Retina (tissue), 1 donor: ENCODE measurements at places on chromosomes 7 and 10.
A peak's percentile ranks its signal among the peaks of the same experiment; 100 is the strongest.

DNA sequence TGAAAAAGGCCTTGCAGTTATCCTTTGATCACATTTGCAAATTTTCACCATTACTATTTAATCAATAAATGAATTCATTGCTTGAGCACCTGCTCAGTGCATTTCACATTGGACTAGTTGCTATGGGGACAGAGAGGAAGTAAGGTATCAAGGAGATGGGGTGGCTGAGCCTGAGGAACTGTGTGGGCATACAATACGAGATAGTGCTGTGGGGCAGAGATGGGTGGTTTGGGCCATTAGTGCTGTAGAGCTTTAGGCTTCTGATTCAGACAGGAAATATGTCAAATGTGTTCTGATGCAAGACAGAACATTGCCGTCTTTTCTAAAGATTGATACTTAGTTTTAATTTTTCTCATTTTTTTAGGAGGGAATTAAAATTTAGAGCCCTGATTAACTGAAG lies 13.2 kb downstream of the ITGB8 start:
- DNase-seq, result peak; percentile 69

DNA sequence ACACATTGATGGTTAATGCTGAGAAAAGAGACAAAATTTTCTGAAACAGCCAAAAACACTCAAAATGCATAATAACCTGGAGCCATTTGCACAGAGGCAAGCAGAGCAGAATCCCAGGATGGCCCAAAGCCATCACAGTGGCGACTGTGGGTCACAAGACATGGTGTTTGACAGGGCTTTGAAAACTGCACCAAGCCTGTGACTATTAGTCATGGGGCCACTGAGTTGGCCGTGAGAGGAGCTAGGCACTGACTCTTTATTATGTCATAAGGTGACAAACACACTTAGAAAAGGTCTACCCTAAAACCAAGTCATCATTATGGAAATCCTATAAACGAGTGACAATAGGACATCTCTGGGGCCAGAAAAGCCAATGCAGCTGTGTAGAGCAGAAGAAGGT lies 23.9 kb downstream of the DRGX start:
- DNase-seq, result no peak

DNA sequence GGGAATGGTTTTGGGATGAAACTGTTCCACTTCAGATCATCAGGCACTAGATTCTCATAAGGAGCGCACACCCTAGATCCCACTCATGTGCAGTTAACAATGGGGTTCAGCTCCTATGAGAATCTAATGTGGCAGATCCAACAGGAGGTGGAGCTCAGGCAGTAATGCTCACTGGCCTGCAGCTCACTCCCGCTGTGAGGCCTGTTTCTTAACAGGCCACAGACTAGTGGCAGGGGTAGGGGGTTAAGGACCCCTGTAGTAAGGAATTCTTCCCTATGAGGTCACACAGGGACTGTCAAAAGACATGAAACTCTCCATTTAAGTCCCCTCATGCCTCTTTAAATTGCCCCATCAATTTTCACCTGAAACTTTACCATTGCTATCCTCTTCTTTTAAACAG lies 8.0 kb downstream of the HGF start:
- no peak for DNase-seq

DNA sequence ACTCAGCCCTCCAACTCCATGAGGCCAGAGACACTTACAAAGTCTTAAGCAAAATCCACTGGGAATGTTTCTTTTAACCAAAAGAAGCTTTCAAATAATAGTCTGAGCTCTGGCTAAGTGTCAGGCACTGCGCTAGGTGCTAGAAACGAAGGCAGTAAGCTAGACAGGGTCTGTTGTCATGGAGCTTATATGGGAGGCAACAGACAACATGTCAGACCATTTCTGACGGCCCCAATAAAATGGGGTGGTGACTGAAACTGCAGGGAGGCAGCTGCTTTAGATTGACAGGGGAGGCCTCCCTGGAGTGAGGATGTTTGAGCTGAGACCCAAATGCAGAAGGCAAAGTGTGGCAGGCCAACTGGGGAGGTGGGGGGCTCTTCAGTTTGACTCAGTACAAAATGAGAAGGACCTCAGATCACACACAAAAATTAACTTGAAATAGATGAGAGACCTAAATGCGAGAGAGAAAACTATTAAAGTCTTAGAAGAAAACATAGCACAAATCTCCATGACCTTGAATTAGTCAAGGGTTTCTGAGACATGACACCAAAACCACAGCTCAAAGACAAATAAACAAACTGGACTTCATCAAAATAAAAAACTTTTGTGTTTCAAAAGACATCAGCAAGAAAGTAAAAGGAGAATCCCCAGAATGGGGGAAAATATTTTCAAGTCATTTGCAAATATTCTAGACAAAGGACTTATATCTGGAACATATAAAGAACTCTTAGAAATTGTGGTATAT lies 40.6 kb downstream of the SH3PXD2A start:
- no peak for DNase-seq

DNA sequence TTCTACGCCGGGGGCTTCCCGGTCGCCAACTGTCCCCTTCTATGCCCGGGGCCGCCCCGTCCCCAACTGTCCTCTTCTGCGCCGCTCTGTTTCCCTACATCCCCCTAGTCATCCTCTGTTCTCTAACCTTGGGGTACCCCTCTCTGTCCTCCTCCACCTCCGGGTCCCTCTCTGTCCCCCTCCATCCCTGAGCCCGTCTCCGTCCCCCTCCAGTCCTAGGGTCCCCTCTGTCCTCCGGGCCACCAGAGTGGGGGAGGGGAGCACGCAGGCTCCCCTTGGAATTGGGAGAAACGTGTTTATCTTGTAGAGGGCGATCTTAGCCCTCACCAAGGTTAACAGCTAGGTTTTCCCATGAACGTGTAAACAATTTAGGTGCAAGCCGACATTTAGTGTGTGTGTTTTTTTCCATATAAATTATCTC lies 852 bp upstream of the KLF6 start:
- DNase-seq, result peak; percentile 75

DNA sequence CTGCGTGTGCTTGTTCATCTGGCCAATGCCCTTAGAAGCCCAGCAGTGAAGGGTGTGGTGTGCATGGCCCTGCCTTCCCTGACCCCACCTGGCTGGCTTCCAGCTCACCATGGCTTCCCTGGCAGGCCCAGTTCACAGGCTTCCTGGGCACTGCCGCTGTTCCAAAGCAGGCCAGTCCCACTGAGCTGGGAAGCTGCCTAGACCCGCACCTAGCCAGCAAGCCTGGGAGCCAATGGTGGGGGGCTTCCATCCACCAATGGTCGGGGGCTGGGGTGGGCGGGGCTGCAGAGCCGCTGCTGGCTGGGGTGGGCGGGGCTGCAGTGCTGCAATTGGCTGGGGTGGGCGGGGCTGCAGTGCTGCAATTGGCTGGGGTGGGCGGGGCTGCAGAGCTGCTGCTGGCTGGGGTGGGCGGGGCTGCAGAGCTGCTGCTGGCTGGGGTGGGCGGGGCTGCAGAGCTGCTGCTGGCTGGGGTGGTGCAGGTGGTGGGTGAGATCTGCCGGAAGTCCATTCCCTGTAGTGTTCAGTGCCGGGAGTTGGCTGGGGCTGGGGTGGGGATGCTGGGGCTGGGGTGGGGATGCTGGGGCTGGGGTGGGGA lies 12.4 kb downstream of the CALY start:
- peak; percentile 50 for DNase-seq

DNA sequence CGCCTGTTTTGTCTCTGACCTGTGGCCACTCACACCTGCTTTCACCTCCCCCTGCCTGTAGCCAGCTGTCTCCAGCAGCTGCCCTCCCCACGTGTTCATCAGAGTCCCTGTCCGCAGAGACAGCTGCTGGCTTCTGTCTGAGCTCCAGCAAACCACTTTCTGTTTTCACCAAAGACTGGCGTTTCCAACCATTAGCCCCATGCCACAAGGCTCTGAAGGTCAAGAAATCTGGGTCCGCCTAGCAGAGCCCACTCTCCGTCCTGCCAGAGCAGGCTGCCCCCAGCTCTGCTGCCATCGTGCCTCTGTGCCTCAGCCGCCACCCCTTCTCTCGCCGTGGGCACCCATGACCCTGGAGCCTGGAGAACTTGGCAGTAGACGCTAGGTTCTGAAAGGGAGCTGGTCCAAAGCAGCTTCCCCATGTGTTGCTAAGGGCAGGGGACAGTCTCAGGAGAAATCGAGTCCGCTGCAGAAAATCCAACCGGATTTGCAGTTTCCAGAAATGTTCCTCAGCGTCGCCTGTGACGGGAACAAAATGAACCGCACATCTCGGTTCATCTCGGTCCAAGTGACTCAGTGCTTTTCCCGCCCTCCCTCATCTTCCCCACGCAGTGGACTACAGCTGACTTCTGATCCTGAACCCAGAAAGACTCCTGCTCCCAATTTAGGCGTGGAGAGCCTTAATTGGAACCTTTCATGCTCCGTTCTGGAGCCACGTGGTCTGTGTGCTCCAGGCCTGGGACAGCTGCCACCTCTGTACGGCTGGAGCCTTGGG lies 28.0 kb downstream of the TMEM120A start:
- no peak for DNase-seq

- DNase-seq, result no peak
These were observed 543.6 kb downstream of the SDK1 start for GRCh38 chr7:3844540-3845151.

GRCh38 chr10:74738542-74738941 lies 87.9 kb upstream of the KAT6B start:
- DNase-seq, result no peak

DNA sequence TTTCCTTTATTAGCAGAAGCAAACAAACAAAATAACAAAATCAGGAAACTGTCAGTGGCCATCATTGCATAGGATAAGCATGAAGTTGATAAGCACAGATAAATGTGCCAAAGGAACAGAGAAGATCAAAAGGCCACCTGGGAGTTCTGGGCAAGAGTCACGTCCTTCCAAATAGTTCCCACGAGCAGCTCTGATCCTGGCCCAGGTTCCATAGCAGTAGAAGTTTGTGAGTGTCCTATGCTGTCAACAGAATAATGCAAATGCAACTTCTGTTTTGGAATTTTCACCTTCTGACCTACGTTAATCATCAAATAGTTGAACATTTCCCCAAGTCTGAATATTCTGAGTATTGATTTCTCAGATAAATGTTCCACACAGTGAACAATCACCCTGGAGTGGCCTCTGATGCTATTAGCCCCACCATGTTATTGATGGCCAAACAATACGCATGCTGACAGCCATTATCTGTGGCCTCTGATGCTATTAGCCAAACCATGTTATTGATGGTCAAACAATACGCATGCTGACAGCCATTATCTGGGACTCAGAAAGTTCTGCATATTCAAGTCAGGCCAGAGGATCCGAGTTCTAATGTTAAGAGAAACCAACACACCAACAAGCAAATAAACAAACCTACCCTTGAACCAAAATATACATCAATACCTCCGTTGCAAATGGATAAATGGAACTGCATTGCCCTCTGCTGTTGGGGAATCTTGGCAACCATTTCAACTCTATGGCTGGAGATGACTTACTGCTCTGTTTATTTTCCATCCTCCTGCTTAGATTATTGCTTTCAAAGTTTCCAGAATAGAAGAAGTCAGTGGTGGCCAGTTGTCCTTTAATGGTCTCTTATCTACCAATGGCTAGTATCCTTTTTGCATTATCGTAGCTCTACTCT lies 63.3 kb downstream of the MRC1 start:
- DNase-seq, result no peak

DNA sequence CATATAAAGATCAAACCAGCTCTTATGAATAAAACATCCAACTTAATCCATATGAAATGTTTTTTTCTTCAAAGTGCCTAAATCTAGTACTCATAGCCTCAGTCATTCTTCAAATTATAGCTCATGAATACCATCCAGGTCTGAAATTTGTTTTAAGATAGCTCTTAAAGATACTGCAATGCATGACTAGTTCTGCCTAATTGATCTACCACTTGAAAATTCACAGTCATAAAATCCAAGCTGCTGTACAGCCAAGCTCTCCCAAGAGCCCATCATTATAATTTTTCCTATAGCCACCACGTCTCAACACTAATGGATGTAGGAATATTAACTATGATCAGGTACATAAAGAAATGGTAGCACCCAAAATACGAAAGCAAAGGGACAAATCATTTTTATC lies 87.9 kb upstream of the RNF148 start:
- DNase-seq, result no peak

GRCh38 chr10:35276889-35277288 lies 59.4 kb upstream of the CCNY start:
- no peak for DNase-seq

DNA sequence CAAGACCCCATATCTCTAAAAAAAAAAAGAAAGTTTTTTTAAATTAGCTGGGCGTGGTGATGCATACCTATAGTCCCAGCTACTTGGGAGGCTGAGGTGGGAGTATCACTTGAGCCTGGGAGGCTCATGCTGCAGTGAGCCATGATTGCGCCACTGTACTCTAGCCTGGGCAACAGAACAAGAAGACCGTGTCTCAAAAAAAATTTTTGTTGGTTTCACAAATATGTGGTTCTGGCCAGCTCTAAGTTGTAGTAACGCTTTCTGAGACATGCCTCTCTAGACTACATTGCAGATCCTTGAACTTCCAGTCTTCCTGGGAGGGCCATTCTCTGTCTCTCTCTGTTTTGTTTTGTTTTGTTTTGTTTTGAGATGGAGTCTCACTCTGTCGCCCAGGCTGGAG lies 24.6 kb upstream of the RHBDD2 start:
- no peak for DNase-seq

DNA sequence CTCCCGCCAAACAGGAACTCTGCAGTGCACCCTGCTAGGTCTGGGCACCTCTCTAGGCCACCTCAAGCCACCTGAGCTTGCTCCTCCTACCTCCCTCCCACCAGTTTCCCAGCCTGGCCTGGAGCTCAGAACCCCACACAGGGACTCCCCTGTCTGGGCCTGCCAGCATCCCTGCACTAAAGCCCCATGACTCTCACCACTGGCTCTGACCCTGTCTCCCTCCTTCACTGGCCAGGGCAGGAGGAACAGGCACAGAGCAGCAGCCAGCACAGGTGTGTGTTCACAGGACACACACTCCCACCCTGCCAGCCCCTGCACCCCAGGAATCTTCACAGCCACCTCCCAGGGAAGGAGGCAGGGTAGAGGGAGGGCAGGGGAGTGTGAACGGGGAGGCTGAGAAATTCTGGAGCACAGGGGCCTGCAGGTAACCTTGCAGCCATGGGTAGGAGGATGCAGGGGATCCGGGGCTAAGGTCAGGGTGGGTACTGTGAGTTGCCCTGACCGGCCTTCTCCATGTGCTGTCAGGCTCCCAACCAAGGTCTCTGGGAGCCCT lies 13.9 kb upstream of the ANTXRL start:
- no peak for DNase-seq

DNA sequence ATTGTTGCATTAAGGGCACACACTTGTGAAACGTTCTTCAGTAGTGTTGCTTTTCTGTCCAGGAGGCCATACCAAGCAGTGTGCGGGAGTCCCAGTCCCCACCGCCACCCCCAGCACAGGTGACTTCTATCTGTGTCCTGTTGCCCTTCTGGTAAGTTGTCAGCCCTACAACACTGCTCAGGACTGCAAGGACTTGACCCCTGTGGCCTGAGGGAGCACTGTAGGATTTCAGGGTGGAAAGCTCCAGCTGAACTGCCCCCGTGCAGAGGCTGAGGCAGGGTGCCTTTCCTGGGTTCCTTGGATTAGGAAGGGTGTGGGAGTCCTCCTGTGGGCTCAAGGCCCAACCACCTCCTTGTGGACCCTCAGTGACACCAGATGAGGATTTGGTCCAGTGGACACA lies 26.8 kb upstream of the ZNF488 start:
- no peak for DNase-seq

- DNase-seq, result no peak
These were observed 16.4 kb upstream of the C10orf105 start for GRCh38 chr10:71735709-71736569.
